ENCODE measurements at places on chromosomes 11 and 22.

- no peak for DNase-seq
Measured at GRCh38 chr11:108787105-108787504, 122.2 kb downstream of the DDX10 start.

DNA sequence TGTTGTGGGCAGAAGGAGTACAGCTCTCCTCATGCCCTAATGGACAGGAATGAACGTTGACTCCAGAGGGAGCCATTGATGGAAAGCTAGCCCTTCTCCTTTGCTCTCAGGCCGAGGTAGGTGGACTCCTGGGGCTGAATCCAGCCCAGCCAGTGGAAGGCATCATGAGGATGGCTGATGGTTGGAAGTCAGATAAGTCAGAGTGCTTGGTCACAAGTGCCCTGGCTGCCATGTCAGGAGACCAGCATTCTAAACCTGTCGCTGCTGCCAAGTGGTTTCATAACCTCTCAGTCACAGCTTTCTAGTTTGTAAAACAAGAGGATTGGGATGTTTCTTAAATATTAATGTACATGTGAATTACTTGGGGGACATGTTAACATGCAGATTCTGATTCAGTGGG, 32.3 kb downstream of the PIWIL4 start:
- no peak for DNase-seq

GRCh38 chr11:86416494-86416893, 41.8 kb downstream of the CCDC81 start:
- no peak for DNase-seq

DNA sequence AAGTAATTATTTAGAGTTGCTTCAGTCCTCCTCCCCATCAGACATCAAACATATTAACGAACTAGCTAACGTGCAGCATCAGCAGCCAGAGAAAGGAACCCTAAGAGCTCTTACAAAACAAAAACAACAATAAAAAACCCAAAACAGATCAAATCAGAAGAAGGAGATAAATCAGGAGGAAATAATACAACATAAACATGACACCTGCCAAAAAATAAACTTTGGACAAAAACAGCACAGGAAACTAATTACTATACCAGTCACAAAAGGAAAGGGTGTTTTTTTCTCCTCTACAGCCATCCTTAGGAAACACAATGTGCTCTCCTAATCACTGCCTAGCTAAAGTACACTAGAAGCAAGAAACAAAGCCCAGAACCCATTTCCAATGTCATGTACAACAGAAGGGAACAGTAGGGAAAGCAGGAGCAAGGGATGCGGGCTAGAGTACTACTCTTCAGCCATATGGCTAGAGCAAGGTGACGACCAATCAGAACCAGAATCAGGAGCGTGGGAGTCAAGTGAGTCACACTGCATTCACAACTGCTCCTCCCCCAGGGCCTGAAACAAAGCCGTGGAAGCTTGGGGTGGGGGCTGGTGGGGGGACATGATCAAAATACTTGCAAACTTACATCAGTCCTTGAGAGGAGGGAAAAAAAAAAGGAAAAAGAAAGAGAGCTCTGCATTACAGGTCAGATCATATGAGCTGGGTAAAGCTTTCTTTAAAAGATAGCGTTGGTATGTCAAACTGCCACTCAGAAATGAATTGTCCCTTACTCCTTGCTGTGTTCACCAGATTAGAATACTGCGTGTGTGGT, 60.4 kb downstream of the LARGE2 start:
- DNase-seq: no peak

DNA sequence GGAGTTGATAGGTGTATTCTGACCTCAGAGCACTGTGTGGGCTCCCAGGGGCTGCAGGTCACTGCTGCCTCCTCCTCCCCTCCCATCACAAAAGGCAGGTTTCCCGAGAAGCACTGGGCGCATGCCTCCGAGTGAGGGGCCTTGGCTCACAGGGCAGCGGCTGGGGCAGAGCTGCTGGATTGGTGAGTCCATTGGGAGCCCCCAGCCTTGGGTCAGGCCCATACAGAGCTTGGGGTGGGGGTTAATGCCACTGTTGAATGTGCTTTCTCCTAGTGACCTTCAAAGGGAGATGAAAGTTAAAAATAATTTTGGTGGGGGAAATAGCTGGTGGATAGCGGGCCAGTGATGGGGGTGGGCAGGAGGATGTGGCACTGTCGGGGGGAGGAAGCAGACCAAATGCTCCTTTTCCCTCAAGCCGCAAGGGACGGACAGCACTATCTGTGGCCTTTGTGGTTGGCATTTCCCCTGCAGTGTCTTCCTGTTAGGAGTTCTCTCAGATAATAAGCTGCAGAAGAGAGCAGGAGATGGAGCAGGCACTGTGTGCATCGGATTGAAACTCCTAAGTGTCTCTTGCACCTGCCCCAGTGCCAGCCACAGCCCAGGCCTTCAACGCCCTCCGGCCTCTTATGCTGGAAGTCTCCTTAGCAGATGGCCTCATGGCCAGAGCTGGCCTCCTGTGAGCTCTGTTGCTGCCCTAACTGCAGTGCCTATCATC, 3.2 kb downstream of the TUBA8 start:
- no peak for DNase-seq

GRCh38 chr11:126391970-126392632, 36.6 kb downstream of the ST3GAL4 start:
- peak; percentile 88 for DNase-seq

- no peak for DNase-seq
Measured at GRCh38 chr11:71364176-71364671, 84.0 kb downstream of the DHCR7 start.

GRCh38 chr11:129143335-129143734, 48.8 kb downstream of the ARHGAP32 start:
- no peak for DNase-seq

GRCh38 chr11:68330700-68331337, 18.4 kb downstream of the LRP5 start:
- no peak for DNase-seq

DNA sequence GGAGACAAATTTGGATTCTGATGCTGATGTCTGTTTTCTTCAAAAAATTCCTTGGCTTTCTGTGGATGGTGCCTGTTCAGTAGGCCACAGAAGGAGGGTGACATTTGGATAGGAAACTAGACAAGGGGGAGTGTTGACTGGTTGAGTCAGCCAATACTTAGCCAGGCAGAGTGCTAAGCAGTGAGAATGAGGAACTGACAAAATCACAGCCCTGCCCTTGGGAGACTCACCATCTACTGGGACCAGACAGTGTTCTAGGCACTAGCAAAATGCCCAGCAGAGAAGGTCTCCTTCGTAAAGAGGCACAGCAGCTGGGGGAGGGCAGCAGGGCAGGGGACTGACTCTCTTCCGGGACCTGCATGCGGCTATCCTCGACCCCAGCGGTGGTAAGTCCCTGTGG, 190.2 kb downstream of the DSCAML1 start:
- DNase-seq: no peak

DNA sequence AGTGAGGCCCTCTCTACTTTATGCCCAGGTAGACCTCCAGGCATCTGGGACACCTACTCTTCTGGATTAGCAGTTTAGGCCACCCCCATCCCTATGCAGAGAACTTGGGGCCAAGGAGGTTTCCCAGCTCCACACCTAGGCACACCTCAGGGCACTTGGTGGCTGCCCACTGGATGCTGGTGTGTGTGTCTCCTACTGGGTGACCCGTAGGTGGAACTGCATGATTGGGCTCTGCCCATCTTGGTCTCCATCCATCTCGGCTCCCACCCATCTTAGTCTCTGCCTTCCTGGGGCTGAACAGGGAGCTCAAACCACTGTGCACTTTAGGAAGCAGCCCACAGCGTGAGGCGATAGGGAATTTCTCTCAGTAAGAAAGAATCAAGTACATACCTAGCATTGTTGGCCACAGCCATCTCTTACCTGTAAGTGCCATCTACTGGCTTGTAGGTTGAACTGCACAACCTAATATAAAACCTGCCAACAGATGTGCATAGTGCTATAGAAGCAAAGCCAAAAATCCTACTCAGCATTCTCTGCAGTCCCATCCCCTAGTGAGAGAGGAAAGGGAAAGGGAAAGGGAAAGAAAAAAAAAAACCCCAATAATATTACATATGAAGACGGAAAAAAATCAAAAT, 61.6 kb upstream of the PTPN5 start:
- no peak for DNase-seq

DNA sequence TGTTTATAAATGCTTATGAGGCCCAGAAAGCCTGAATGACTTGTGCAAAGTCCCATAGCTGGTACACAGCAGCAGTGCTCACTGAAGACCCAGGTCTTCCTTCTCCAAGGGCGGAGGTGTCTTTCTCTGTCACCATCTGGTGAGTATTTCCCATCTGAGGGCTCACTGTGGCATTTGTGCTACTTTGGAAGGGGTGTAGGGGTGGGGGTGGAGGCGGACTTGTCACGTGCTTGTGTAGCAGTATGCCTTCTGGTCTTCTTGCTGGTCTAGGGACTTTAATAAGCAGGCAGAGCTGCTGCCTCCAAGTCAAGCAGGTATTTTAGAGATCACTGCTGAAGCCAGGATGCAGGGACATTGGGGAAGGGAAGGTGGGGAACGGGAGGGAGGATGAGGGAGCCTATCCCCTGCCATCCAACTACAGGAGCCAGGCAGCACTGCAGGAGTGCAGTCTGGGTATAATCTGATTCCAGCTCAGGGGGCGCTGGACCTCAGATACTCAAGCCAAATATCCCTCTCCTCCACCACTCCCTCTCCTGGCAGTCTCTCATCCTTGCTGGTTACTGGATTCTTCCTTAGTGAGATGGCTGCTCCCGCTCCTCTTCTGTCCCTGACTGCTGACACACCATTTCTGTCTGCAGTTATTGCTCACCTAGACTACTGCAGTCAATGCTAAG, 3.4 kb downstream of the ABCC8 start:
- DNase-seq: no peak

GRCh38 chr11:61337706-61338470, 4.9 kb downstream of the TKFC start:
- DNase-seq: no peak

- DNase-seq: no peak
Measured at GRCh38 chr22:39207141-39208012, 37.4 kb downstream of the PDGFB start.

DNA sequence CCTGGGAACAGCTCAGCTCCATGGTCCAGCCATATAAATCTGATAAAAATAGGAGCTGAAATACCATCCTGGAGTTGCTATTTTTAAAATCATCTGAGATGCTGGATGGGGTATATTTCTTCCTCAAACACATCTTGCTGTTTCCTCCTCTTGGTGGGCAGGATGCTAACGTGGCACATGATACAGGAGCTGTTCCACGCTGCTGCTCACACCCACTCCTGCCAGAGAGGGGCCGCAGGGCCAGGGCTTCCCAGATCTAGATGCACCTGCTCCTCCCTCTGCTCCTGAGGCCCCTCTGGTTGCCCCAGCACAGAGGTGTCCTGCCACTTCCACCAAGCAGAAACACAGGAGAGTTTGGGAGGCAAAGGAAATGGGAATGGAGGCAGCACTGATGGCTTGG, 3.3 kb upstream of the ST3GAL4 start:
- DNase-seq: no peak

GRCh38 chr11:3058753-3059664, 1.8 kb upstream of the CARS1 start:
- DNase-seq: no peak

- DNase-seq: peak; percentile 40
Measured at GRCh38 chr22:19986410-19987341, 29.9 kb downstream of the ARVCF start.

DNA sequence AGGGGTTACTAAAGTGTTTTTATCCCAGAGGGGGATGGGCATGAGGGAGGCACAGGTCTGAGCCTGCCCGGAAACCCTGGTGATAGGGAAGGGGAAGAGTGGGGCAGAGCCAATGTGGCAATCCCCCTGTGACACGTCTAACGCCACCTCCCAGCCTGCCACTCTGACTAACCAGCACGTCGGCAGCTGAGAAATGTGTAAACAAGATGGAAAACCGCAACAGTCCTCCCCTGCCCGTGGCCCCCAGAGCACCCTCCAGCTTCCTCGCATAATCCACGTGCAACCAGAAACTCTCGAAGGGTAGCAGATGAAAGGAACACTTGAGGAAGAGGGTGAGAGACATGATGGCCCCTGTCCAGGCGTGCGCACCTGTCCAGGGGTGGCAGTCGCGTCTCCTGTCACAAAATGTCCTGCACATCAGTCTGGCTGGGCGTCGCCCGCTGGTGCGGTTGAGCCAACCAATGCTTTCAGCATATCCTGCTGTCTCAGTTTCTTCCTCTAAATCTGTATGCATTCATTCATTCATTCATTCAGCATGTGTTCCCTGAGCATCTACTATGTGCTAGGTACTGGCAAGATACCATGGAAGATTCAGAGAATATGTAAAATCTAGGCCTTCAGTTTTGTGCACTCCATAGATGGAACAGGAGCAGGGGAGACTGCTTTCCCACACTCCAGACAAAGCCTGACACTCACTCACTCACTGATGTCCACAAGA, 4.5 kb downstream of the TMPRSS4 start:
- no peak for DNase-seq

GRCh38 chr22:23677701-23677995, 13.2 kb upstream of the RGL4 start:
- no peak for DNase-seq

GRCh38 chr11:13767471-13767870, 99.0 kb downstream of the FAR1 start:
- DNase-seq: no peak

- DNase-seq: no peak
Measured at GRCh38 chr11:94613120-94613519, 46.0 kb downstream of the PIWIL4 start.

DNA sequence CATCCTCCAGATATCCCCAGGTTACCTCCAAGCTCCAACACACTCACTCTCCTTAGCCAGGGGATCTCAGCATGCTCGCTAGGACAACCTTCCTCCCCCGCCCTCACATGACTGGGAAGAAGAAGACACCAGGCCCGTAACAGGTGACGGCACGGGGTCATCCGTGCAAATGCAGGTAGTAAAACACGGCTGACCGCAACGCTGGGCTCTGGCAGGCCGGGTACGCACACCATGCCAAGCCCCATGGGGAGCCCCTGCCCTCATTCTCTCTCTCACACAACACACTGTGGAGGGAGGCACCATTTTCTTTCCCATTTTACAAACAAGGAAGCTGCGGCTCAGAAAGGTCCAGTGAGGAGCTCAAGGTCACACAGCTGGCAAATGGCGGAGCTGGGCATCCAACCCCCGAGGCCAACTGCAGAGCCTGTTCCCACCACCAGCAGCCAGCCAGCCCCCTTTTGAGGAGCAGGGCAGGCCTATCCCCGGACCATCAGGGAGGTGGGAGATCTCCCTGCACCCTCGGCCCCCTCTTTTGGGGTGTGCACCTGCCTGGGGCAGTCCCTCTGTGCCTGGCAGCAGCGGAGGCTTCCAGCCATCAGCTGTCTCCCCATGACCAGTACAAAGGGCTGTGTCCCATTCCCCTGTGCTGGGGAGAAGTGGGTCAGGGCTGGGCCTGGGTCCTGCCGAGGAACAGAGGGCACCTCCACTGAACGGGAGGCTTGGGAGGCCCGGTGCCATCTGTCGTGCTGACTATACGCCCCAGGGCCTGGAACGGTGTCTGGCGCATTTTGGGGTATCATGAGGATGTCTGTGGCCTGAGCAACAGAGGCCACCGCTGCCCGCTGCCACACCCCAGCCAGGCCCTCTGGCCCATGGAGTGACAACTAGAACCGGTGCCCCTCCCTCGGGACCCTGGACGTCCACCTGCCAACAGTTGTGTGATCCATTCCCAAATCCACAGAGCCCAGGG, 280.9 kb downstream of the CTTN start:
- DNase-seq: no peak
